Stimulated activated CD4-positive, alpha-beta T cell treated with anti-CD3 and anti-CD28 coated beads, Interleukin-12 subunit alpha, Interleukin-12 subunit beta, amount 100 ng/mL, for 24 hours (primary cell): ENCODE measurements at places on chromosomes 12 and 14.

GRCh38 chr14:28196878-28197277, 569.7 kb upstream of the FOXG1 start:
- DNase-seq: no peak

- DNase-seq: no peak
Observed at GRCh38 chr12:52277486-52278245, 3.2 kb downstream of the KRT86 start.

DNA sequence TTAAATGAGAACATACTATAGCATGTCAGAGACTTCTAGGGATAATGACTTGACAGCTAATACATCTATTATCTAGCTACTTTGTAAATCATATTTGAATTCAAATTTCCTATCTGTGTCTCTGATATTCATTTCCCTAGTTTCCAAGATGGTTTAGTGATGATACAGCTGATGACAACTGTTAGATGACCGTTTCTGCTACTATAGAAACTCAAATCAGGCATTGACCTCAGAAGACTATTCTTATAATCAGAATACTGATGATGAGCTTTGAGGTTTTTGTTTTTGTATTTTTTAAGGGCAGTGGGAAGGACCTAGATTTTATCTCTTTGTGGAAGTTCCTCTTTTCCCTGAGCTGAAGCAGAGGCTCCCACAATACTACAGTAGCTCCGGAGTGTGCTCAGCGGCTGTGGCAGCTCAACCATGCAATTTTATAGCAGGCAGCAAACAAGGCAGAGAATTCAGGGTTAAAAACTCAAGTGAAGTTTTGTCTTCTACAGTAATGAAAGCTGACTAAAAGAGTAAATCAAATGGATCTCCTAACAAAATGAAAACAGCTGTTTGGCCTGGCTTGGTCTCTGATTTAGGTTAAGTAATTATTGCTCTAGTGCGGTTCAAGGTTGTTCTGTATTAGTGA, 145.1 kb downstream of the SLC25A21 start:
- no peak for DNase-seq

DNA sequence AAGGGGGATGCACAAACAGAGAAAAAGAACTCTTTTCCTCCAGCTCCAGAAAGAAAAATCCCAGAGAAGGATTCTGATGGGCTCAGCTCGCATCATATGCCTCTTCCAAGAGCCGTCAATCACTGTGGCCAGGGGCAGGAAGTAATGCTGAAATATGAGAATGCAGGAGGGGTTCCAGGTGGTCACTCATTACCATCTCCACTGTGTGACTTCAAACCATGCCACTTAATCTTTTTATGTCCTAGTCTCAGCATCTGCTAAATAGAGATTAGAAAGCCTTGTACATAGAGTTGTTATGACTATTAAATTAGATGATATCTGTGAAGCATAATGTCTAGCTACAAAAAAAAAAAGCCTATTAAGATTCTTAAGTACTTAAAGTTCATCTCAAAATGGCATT, 65.6 kb upstream of the FICD start:
- no peak for DNase-seq

- DNase-seq: no peak
Observed at GRCh38 chr14:84874436-84874835, 655.5 kb upstream of the FLRT2 start.

DNA sequence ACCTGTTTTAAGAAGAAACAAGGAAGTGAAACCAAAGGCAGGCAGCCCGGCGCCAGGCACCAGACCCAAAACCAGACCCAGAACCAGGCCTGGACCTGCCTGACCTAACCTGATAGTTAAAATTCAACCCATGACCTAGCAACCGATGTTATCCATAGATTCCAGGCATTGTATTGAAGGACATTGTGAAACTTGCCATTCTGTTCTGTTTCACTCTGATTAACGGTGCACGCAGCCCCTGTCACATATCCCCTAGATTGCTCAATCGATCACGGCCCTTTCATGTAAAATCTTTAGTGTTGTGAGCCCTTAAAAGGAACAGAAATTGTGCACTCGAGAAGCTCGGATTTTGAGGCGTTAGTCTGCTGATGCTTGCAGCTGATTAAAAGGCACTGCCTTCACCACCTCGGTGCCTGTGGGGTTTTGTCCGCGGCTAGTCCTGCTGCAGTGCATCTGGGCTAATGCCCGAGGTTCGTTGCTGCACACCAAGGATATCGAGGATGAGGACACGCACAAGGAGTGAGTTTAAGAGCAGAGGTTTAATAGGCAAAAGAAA, 262.5 kb upstream of the TMEM132C start:
- no peak for DNase-seq

- no peak for DNase-seq
Observed at GRCh38 chr12:77213319-77213718, 147.9 kb upstream of the E2F7 start.
